Esophagus mucosa (tissue), 1 donor: ENCODE measurements at places on chromosomes 11 and 22. TPM values are rescaled to one million over a fixed set of nuclear protein-coding genes. Genes with fewer than 3 reads are reported as not detected.
A peak's percentile ranks its signal among the peaks of the same experiment; 100 is the strongest.

DNA sequence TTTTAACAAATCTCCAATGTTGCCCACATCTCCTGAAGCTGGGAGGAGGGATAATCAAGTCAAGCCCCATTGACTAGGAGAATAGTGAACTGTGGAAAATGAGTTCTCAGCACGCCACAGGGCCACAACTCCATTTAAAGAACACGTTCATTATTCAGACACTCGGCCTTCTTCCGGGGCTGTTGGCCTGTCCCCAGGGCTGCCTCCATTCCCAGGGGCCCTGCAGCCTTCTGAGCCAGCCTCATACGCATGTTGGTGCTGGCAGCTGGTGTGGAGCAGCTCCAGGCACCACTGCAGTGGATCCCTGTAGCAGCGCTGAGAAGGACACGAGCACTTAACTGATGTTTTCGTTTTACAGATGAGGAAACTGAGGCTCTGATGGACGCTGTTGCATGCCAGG is 87.5 kb upstream of the RCN1 start:
- no peak for ATAC-seq

DNA sequence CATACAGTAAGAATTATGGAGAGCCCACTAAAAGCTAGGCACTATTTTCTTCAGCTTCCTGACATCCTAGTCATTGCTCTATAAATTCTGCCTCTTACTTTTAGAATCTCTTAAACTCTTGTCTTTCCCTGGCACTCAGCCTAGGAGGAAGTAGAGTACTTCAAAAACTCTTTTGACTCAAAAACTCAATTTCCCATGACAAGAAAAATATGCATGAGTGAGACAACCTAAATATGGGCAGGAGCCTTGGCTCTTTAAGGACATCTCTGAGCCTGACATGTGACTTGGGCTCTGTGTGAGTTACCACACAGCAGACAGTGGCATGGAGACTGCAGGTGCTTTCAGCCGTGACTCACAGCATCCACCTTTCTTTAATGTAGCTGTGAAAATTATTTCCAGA is 97.5 kb upstream of the CCDC179 start:
- ATAC-seq, result no peak

DNA sequence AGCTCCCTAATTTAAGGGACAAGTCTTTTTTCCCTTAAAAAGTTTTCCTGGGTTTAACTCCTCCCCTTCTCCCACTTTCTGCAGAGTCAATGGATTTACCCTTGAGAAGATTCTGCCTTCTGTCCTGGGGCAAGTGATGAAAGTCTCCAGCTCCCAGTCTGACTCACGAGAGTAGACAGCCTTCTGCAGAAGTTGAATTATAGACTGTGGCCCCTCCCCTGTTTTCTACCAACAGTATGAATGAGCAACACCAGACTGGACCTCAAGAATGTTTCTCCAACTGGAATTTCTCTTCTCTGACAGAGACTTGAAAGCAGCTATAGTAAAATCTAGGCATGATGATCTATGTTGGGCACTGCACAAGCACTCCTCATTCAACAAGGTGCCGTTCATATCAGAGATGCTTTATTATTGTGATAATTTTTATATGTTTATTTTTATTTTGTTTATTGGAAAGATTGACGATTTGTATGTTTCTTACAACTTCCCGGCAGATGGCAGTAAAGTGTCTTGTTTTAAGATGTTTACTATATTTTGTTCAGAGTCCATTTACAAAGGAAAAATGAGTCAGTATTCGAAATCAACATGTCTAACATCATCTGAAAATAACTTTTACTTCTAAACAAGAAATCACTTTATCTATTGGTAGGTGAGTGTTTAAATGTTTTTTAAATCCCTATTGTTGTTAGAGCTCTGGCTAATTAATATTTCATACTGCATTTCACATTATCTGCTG is 56.6 kb downstream of the LMO2 start:
- ATAC-seq, result no peak

- no peak for ATAC-seq
Observed at GRCh38 chr22:19762568-19763457, 2.2 kb downstream of the TBX1 start.

DNA sequence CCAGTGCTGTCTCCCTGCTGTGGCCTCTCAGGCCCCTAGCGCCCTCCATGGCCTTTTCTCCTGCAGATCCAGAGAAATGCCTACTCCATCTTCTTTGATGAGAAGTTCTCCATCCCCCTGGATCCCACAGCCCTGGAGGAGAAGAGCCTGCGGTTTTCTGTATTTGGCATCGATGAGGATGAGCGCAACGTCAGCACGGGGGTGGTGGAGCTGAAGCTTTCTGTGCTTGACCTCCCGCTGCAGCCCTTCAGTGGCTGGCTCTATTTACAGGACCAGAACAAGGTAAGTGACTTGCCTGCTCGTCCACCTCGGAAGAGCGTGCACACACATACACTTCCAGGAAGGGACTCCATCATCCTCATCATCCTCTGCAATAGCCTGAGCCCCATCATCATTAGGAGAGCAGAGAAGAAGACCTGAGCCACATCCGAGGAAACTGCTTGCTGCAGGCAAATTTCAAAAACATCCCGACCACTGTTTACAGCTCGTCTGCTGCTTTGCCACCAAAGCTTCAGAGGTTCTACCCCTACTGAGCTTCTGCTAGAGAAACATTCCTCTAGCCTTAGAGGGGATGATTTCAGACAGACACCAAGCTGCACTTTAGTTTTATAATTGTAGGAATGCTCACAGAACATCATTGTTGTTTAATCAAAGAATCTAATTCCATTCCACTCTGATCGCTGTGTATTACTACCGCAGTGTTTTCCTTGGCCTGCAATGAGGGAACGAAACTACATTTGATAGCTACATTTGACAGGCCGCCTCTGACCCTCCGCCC is 12.9 kb upstream of the RHOD start:
- ATAC-seq, result no peak

GRCh38 chr11:117559698-117560097 is 232.0 kb downstream of the CEP164 start:
- no peak for ATAC-seq

DNA sequence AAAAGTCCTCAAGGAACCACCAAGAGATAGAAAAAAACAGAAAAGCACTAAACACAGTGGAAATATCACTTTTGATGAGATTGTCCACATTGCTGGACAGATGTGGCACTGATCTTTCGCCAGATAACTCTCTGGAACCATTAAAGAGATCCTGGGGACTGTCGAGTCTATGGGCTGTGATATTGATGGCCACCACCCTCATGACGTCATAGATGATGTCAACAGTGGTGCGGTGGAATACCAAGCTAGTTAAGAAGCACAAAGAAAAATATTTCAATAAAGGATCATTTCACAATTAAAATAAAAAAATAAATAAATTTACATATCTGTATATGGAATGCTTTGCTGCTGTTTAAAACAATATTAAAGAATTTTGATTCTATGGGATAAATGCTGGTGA is 45.5 kb downstream of the ARL14EP start:
- ATAC-seq, result no peak

DNA sequence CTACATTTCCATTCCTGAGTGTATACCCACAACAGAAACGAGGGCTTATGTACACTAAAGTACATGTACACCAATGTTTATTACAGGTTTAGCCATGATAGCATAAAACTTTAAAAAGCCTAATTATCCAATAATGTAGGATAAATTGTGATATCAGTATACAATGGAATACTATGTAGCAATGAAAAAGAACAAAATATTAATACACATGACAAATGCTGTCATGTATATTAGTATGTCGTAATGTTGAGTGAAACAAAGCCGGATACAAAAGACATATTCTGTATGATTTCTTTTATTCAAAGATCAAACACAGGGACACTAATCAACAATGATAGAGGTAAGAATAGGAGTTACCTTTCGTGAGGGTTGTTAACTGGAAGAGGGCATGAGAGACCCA is 2.7 kb downstream of the SAA4 start:
- no peak for ATAC-seq

DNA sequence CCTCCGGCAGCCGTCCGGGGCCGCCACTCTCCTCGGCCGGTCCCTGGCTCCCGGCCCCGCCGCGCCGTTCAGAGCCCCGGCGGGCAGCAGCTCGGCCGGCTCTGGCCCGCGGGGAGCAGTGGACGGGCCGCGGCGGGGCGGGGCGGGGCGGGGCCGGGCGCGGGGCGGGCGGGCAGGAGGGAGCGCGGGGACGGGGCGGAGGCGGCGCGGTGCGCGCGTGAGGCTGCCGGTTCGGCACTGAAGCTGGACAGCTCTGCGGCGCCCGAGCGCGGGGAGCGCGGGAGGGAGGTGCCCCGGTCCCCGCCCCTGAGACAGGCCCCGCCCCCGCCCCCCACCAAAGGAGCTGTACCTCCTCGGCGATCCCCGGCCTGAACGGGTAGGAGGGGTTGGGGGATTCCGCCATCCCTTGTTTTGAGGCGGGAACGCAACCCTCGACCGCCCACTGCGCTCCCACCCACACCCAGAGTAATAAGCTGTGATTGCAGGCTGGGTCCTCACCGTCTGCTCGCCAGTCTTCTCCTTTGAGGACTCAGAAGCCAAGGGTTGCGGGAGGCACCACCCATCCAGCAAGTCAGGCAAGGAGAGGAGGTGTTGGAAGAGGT is at the start of gene DRD2:
TSS of gene DRD2 (minus strand) at position 239 of the 602 bp plus-strand sequence. CDS start 50,747 bp downstream, outside the sequence.
- ATAC-seq, result no peak

DNA sequence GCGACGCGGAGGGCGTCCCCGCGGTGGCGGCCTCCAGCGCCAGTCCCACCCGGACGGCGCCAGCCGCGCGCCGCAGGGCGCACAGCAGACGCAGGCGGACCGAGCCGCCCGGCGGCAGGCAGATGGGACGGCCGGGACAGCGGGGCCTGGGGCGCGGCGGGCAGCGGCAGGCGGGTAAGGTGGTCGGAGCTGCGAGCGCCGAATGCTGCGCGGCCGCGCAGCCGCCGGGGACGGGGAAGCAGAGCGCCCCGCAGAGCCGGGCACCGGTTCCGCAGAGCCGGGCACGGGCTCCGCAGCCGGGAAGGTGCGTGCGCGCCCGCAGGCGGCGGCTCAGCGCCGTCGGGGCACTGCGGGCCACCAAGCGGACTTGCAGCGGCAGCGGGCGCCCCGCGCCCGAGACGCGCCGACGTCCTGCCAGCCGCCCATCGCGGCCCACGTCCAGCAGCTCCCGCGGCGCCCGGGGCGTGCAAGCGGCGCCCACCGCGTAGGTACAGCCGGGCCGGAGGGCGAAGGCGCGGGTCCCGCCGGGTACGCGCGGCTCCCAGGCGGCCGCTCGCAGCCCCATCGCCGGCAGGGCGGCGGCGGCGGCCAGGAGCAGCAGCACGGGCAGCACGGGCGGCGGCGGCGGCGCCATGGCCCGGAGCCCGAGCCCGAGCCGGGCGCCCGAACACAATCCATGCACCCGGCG is 739 bp downstream of the CELSR1 start:
- ATAC-seq, result no peak

GRCh38 chr22:19645391-19645790 is 68.9 kb upstream of the SEPTIN5 start:
- no peak for ATAC-seq

DNA sequence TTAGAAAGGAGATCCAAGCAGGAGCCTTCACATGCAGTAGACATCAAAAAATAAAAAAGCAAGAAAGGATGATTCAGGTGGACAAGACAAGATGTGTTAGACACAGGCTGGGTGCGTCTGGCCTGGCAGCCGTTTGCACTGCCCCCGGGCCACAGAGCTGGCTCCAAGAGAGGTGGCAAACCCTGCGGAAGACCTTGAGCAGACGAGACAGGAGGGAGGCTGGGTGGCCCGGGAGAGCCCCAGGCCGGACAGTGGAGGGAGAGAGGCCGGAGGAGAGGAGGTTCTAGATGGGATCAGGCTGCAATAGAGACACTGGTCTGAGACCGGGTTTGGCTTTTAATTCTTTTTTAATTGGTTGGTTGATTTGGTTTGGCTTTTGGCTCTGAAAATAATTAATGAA is 69.6 kb upstream of the TTLL12 start:
- no peak for ATAC-seq

DNA sequence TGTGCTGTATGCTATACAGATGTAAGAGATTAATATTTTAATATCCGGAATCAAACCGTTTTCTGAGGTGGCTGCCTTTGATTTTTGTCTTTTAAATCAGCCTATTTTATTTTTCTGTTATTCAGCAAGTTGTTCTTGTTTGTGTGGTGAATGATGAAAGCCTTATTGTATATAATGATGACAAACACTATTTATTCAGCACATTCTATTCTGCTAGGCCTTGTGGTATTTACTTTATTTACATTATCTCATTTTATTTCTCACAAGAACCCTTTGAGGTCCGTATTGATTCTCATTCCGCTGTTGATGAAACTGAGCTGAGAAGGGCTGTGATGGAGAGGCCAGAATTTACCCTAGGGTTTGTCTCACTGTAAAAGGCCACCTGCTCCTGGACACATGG is 40.5 kb downstream of the KREMEN1 start:
- ATAC-seq, result no peak

- no peak for ATAC-seq
Observed at GRCh38 chr22:40720538-40721256, 41.4 kb downstream of the MCHR1 start.

- ATAC-seq, result peak; percentile 33
Observed at GRCh38 chr11:1308743-1309497, 512 bp downstream of the TOLLIP start.

DNA sequence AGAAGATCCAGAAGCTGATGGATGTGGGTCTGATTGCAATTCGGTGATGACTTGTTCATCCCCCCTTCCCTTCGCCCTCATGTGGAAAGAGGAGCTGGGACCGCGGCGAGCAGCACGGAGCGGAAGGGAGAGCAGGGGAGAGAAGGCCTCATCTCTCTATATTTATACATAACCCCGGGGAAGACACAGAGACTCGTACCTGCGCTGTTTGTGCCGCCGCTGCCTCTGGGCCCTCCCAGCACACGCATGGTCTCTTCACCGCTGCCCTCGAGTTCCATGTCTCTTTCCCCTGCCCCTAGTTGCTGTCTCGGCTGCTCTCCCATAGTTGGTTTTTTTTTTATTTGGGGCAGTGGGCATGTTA is 2.5 kb upstream of the FERMT3 start:
- no peak for ATAC-seq

- no peak for ATAC-seq
Observed at GRCh38 chr11:2489083-2489482, 44.3 kb downstream of the KCNQ1 start.

DNA sequence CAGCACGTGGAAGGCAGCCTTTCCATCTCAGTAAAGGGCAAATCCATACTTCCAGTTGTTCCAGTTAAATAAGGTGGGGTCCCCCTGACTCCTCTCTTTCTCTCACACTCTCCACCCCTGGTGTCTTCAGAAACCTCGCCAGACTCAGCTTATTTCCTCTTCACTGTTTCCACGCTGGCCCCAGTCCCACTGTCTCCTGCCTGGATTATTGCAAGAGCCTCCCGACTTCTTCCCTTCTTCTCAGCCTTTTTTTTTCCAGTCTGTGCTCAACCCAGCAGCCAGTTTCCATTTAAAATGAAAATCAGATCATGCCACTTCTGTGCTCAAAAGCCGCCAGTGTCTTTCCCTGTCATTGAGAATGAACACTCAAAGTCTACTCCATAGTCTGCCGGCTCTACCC is 131.4 kb downstream of the PKNOX2 start:
- no peak for ATAC-seq

CALCA gene
- total RNA-seq, result not detected

B4GALNT4 gene
- total RNA-seq, result 0.32 TPM

APOBEC3B gene
- total RNA-seq, result 5.0 TPM

LRRC32 gene
- 9.0 TPM for total RNA-seq

PATE2 gene
- total RNA-seq, result not detected

CD3D gene
- 4.0 TPM for total RNA-seq

OR4S2 gene
- not detected for total RNA-seq

POTEH gene
- not detected for total RNA-seq
